ENCODE measurements at places on chromosomes 7 and 10. TPM values are rescaled to one million over a fixed set of nuclear protein-coding genes. Genes with fewer than 3 reads are reported as not detected.

The DYNC1I1 gene
- 2.6 TPM for total RNA-seq

The MKX gene
- total RNA-seq, result 0.51 TPM

The PTPN12 gene
- total RNA-seq, result 78.8 TPM

The PLEKHS1 gene
- total RNA-seq, result 1.4 TPM

The GRID1 gene
- total RNA-seq, result 1.4 TPM

The FEZF1 gene
- not detected for total RNA-seq

DNA sequence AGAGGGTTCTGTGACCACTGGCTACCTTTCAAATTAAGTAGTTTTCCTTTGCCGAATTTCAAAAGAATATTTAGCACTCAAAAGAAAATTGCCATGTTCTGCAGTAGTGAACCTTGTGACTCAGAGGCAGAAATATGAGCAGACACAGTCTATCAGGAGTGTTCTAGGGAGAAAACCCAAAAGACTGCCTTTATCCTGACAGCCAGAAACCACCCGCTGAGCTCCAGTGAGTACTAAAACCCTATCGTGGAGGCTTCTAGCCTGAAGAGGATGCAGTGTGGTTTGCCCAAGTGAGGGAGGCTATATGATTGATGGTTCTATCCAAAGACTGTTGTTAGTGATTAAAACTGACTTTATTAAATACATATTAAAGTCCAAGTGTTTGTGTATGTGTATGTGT is 21.9 kb downstream of the CHRM2 start:
- no peak for DNase-seq

GRCh38 chr10:50809596-50809995 is 69.9 kb downstream of the ASAH2B start:
- no peak for DNase-seq

- DNase-seq, result no peak
These were observed 27.6 kb downstream of the AMZ1 start for GRCh38 chr7:2715341-2716231.

- no peak for DNase-seq
These were observed 1.7 kb downstream of the CDK6 start for GRCh38 chr7:92834507-92835260.

DNA sequence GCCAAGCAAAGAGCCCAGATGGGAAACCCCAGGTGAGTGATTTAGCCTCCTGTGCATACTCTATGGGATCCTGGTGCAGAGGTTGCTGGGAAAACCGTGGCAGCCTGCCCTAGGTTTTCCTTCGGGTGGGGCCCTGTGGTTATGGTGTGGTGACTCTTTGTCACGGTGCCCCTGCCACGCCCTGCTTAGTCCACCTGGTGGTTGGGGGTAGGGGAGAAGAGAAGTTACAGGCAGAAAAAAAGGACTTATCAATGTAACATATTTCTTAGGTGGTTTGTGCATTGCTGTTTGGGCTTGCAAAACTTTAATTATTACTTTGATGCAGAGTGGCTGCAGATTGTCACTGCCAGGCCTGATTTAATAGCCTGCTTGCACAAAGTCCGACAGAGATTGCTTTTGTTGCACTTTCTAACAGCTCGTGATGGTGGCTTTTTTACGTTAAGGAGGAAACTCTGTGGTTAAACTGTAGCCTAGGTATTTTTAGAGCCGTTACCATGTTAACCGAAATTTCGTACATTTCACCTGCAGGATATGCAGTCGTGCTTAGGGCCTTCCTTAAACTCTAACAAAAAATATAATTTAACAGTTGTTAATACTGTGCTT is 197.4 kb downstream of the RNLS start:
- DNase-seq, result no peak

- DNase-seq, result peak; percentile 41
These were observed 99.0 kb downstream of the KIAA1217 start for GRCh38 chr10:24307696-24308485.

- DNase-seq, result no peak
These were observed 92.4 kb upstream of the LEP start for GRCh38 chr7:128148676-128149075.

DNA sequence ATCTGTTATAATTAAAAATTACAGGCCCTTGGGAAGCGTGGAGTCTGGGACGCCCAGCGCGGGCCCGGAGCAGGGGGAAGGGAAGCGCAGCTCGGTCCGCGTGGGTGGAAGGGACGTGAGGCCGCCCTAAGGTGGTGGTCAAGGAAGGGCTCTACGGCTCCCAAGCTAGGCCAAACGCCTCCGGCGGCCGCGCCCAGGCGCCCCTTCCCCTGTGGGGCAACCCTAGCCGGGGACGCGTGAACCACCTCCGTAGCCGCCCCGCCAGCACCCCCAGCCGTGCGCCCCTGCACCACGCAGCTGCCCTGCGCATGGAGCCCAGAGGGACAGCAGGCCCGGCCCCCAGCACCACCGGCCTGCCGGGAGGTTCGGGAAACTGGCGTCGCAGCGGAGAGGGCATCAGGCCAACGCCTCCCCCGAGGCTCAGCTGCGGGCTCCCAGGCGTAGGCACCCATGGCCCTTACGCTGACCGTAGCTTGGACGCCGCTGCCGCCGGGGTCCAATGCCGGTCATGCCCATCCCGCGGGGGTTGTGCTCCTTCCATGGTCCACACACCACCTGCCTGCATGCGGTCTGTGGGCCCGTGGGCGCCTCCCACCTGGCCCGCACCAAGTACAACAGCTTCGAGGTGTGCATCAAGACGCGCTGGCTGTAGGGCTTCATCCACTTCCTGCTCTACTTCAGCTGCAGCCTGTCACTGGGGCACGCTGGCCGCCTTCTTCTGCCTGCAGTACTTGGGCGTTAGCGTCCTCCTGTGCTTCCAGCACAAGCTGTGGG is 166.7 kb downstream of the SEPTIN7 start:
- no peak for DNase-seq

DNA sequence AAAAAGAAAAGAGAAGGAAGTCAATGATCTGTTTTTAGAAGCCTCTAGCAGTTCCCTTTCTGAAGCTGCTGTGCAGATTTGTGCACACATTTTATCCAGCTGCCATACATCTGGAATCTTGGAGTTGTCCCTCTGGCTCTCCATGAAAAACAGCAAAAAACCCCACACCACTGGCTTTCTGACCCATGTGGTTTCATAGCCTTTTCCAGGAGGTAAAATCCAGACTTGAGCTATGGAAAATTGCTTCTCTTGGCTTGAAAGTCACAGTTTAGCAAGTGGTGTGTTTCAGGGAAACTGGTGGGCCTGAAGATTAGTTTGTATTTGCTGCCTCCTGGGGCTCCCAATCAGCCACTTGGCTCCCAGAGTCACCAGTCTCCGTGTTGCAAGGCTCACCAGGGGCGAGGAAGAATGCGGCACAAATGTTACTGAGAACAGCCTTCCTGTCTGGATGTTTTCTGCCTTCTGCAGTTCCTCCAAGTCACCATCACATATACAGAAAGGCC is 50.1 kb upstream of the ADRB1 start:
- DNase-seq, result peak; percentile 72

GRCh38 chr7:72435925-72436480 is 23.9 kb upstream of the CALN1 start:
- DNase-seq, result peak; percentile 21

- no peak for DNase-seq
These were observed 566.0 kb downstream of the SUGCT start for GRCh38 chr7:40700653-40701421.

DNA sequence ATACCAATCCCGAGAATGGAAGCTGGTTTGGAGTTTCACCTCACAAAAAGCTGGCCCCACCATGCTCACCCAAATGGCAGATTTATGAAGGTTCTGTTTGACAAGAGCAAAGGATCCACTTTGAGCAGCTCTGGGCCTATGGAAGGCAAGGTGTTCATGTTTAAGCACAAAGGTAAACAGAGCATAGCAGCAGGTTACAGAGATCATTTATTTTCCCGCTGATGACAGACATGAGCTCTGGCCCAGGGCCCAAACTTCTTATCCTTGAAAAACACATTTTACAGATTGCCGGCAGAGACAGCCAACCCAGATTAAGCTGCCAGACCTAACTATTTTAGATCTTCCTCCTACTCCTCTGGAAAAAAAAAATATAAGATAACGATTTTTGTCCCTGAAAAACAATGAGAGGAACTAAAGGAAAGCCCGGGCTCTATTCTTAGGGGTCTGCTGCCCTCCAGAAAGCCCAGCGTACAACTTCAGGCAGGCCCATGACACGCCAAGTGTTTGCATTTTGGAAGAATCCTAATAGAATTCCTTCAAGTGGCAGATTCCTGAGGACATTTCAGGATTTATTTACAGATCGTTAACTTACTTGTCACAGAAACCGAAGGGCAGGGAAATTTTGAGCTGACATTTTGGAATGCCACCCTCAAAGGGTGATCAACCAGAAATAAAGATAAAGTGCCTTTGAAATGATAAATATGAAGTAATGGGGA is 40.0 kb downstream of the SYPL1 start:
- DNase-seq, result peak; percentile 69

- no peak for DNase-seq
These were observed 6.2 kb upstream of the IFIT2 start for GRCh38 chr10:89295597-89295996.

GRCh38 chr10:87660484-87661133 is 931 bp downstream of the PAPSS2 start:
- DNase-seq, result no peak

- no peak for DNase-seq
These were observed 135.5 kb downstream of the CD36 start for GRCh38 chr7:80773787-80774508.

DNA sequence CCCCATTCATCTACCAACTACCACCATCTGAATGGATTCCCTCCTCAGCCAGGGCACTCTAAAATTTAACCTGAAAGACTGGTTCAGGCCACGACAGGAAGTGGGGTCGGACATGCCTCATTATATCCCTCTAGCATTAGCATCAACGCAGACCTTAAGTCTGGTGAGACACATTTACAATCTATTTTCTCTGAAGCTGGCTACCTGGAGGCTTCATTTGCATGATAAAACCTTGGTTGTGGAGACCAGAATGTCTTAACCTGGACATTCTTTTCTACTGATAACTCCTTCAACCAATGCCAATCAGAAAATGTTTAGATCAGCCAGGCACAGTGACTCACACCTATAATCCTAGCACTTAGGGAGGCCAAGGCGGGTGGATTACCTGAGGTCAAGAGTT is 42.3 kb downstream of the SVOPL start:
- DNase-seq, result no peak

DNA sequence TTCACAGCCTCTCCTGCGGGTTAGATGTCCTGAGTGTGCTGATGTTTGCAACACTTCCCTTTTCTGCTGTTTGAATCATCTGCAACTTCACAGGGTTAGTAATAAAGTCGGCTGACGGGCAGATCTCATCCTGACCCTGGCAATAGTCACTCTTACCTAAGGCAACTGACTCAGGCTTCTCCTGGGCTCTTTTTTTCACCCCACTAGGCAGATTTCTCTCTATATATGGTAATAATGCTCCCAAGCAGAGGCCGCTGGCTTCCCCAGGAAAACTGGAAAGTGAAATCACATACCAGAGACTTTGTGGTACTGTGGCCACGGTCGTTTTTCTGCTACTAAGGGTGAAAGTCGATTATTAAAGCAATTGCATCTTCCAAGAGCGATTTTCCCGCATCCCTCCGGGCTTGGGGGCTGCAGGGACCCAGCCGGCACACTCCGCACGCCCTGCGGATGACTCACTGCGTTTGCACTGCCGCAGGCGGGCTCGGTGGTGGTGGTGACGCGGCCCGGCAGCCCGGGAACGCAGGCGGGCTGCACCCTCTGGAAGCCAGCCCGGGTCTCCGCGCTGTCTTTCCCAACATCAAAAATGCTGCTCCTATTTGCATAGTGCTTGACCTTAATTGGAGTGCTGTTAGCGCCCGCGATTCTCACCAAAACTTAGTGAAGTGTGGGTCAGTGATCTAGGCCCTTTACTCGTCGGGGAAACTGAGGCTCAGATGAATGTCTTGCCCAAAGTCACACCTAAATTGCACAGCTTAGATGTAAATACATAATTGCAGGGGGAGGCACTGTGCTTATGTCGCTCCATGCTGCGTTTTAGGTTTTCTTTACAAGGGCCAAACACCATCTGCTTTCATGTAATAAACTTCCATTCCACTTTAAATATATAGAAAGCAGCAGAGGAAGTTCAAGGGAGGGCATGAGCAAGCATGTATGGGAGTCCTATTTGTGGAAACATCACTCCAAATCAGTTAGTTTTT is 47.6 kb upstream of the ITGB1 start:
- peak; percentile 56 for DNase-seq

- DNase-seq, result peak; percentile 86
These were observed 247.1 kb upstream of the GRB10 start for GRCh38 chr7:51029701-51030191.

DNA sequence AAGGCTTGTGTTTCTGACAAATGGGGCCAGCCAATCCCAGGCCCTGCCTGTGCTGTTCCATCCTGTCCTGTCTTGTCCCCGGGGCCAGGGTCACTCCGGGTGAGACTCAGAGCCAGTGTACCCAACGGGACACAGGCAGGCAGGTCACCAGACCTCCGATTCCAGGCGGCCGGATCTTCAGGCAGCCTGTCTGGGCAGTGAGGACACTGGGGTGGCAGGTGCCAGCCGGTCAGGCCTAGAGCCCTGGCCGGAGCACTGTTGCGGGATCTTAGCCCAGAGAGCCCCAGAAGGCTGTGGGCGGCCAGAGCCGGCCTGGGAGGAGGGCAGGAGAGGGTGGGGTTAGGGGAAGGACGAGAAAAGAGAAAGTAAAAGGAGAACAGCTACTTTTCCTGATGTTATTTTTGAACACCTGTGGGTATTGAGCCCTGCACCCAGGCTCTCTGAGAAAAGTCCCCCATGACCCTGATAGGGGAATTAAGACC is 134.3 kb upstream of the TNRC18 start:
- peak; percentile 29 for DNase-seq

DNA sequence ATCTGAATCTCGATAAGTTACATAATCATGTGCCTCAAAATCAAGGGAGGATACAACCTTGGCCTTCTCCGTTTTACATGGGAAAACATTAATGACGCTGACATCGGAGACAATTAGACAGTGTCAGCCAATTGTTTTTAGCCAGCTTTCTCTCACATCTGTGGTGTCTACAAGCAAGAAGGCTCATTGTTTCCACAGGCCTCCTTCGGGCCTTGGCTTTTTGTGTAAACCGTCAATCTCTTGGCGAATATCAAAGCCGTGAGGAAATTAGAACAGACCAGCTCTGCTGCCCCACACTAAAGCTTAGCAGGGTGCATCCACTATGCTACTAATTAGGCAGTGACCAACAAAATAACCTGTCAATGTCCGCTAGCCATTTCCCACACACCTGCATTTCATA is 43.2 kb downstream of the VAX1 start:
- no peak for DNase-seq

DNA sequence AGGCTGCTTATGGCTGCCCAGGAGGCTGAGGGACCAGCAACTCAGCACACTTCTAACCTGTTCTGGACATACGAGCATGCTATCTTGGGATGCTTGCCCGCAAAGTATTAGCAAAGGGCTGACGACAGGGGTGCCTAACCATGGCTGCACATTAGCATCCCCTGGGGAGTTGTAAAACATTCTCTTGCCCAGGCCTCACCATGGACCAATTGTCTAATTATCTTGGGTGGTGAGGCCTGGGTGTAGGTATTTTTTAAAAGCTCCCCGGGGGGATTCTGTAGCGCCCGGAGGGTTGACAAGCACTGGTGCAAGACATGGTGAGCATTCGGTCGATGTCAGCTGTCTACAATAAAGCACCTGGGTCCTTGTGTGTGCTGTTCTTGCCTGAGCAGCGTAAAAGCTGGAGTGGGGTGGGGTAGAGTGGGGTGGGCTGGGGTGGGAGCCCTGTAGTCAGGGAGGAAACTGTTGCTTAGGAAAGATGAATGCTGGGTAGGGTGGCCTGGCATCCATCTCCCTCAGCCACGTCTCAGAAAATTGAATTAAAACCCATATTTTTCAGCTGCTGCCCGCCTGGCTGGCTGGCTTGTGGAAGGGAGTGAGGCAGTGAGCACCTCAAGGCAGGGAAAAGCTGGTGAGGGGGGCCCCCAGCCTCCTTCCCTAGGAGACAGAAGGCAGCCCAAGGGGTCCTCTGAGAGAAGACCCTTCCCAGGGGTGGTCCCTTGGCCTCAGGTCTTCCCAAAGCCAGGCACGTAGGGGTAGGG is 2.9 kb upstream of the ADCYAP1R1 start:
- no peak for DNase-seq

Data from tongue (tissue), 3 donors.